ENCODE measurements at places on chromosomes 3 and 15. TPM values are rescaled to one million over a fixed set of nuclear protein-coding genes. Genes with fewer than 3 reads are reported as not detected.

DNA sequence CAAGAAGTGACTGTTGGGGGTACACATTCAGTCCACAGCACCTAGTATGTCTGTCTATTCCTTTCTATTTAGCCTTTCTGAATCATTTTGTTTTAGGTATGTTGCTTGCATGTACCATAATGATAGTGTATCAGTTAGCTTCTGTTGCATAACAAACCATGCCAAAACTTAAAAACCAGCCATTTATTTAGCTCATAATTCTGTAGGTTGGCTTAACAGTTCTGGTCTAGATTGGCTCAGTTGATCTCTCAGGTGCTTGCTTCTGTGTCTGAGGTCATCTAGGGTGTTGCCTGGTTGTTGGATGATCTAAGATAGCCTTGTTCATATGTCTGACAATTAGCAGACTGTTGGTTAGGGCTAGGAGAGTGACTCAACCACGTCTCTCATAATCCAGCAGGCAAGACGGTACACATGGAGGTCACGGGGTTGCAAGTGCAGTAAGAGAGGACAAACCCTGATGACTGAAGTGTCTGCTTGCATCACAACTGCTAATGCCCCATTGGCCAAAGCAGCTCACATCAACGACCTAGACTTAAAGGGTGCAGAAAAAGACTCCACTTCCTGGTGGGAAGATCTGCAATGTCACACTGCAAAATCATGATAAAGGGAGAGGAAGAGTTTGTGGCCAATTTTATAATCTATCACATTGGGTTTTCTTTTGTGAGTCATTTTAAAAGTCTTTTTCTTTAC is 6.8 kb upstream of the PDCD6IP start:
- DNase-seq = no peak

Gene UBL7
- 71.5 TPM for total RNA-seq

Gene PCSK6
- total RNA-seq = 3.3 TPM

Gene ACTRT3
- total RNA-seq = 5.9 TPM

DNA sequence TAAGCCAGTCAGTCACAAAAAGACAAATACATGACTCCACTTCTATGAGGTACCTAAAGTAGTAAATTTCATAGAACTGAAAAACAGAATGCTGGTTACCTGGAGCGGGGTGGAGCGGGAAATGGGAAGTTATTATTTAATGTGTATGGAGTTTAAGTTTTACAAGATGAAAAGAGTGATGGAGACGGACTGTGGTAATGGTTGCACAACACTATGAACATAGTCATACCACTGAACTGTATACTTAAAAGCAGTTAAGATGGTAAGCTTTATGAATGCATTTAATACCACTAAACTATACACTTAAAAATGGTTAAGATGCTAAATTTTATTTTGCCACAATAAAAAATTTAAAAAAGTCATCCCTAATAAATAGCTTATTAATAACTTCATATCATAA is 23.2 kb downstream of the SFMBT1 start:
- DNase-seq = no peak

- DNase-seq = no peak
These were observed 16.8 kb downstream of the HDAC11 start for GRCh38 chr3:13496879-13497278.

Gene B4GALT4
- total RNA-seq = 56.5 TPM

DNA sequence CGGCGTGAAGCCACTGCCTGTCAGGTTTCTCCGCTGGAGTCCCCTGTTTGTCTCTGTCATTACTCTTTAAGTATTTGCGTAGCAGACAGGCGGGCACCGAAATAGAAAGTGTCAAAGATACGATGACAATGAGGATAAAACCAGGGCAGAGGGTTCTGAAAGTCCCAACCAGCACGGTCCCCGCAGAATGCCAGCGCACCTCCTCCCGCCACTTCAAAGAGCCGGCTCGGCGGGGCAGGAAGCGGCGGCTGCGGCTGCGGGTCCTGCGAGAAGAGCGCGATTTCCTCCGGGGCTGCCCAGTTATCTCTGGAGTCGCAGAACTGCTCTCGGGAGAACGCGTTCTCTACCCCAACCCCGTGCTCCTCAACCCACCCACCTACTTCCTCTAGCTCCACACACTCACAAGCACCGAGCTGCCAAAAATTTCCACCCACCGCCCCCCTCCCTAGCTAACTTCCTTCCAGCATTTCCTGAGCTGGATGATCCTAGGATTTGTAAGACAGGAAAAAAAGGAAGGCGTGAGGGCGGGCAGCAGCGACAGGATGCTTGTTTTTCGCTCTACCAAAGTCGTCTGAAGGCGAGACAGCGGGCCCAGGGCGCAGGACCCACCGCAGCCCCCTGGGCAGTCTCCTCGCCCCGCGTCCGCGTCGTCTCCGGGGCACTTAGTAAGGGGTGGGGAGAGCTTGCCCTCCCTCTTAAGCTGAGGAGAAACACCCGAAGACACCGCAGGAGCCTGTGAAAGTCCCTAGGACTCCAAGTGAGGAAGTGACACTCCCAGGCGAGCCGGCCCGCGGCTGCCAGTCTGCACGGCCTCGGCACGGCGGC is at the start of gene ARHGAP31:
ARHGAP31 (plus strand) TSS at position 513 of the 825 bp plus-strand sequence. CDS start 522 bp downstream, outside the sequence.
- DNase-seq = no peak

Gene USP50
- total RNA-seq = not detected

- DNase-seq = no peak
These were observed 54.0 kb downstream of the PLS1 start for GRCh38 chr3:142650001-142650693.

DNA sequence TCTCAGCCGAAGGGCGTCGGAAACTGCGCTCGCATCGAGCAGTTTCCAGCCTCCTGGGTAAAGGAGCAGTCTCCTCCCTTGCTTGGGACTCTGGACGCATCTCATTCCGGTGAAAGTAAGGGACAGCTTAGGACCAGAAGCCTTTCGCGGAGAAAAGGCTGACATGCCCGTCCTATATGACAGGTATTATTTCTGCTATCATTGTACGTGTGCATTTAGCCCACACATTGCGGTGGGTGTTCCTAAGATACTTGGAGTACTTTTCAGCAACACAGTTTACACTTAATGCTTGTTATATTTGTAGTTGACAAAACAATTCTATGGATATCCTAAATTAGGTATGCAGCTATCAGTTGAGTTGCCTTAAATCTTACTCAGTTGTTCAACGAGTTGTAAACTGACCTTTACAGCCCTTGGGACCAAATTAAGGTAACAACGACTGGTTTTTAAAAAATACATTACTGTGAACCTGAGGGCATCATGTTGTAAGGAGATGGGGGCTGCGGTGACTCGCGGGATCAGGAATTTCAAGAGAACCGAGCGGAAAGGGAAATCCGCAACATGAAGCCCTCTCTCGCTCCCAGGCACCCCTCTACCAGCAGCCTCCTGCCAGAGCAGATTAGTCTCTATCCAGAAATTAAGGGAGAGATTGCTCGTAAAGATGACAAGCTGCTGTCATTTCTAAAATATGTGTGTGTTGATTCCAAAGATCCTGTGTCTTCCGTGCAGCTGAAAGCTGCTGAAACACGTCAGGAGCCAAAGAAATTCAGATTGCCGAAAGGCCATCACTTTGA is 632 bp upstream of the COPS2 start:
- DNase-seq = no peak

- no peak for DNase-seq
These were observed 36.0 kb upstream of the LRIG1 start for GRCh38 chr3:66536791-66537190.

GRCh38 chr3:23675010-23675409 is 130.7 kb upstream of the UBE2E1 start:
- no peak for DNase-seq

- DNase-seq = no peak
These were observed 4.5 kb upstream of the GATA2 start for GRCh38 chr3:128497305-128498126.

DNA sequence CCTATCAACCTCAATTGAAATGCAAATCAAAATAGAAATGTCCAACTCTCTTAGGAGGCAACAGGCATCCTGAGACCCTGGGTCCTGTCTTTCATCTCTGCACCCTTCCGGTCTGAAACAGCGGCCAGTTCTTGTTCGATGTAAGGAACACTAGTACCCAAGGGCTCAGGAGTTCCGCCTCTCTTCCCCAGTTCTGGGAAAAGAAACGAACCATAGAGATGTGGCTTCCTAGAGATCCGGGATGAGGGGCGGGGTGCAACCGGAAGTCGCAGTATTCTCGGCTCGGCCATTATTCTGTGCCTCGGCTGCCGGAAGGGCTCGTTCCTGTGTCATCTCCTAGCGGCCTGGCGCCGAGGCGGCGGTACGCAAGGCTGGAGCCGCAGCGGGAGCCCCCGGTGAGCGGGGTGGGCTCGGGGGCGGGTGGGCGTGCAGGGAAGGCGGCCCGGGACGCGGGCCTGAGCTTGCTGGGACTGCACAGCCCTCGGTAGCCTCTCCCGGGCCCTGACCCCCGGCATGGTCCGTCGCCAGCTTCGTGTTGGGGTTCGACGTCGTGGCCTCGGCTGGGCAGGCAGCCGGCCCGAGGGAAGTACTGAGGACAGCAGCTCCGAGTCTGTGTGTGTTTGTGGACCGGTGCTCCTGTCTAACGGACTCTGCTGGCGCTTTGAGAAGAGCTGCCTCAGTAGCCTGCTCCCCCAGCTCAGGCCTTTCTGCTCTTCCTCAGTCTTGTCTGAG is at the start of gene ZNF197:
ZNF197 (plus strand) TSS at position 288 of the 732 bp plus-strand sequence. CDS start 4,119 bp downstream, outside the sequence.
- peak; percentile 74 for DNase-seq

- no peak for DNase-seq
These were observed 48.0 kb downstream of the CTNNB1 start for GRCh38 chr3:41247055-41248004.

- DNase-seq = no peak
These were observed 229.8 kb downstream of the SNRPN start for GRCh38 chr15:25184356-25185155.

DNA sequence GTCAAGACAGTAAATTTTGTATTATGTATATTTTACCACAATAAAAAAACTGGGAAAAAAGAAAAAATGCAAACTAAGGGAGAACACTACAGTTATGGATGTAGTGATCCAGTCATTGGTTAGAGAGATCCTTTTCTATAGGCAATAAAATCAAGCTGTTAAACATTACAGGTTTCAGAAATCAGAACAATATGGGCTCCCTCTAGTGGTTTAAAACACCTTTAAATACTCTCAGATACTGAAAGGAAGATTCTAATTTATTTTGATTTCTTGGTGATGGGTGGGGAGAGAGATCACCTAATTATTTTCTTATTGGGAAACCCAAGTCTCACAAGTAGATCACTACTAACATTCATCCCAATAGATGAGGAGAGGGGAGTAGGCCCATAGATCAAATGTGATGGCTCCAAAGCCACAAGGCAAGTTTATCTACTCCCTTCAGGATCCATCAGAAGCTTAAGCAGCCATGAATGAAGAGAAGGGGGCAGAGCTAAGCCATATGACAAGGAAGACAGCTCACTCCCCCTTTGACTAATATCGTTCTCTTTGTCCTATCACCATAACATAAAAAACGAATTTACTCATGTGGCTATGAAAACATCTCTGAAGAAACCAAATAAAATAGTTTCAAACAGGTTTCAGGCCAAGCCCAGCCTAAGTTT is 118.6 kb downstream of the ANO10 start:
- DNase-seq = no peak

GRCh38 chr3:118199044-118199443 is 835.6 kb downstream of the IGSF11 start:
- DNase-seq = no peak

DNA sequence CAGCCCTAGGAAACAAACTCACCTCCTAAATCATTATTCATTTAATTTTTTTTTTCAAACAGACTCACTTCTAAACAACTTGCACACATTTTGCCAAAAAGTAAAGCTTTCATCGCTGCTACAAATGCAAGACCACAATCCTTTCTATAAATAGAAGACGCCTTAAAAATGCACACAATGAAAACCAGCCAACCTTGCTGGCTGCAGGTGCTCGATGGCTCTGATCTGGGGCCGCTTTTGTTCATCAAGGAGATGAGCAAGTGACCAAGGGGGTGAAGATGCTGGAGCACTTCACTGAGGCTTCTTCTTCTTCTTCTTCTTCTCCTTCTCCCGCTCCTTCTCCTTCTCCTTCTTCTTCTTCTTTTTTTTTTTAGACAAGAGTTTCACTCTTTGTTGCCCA is 12.7 kb upstream of the SLC6A6 start:
- no peak for DNase-seq

Gene LNP1
- total RNA-seq = 8.7 TPM

DNA sequence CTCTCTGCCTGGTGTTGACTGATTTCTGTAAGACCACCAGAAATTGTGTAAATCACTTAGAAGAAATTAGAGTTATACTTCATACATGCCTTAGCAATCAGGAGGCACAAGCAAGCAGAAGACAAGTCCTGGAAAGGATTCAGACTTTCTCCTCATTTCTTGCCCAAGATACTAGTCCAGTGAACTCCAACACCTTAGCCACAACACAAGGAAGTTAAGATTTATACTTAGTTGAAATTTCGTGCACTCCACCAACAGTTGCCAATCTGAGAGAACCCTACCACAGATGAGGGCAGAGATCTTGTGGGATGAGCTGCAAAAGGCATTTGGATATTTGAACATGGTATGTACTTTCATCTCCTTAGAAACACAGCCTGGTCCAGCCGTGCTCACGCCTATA is 2.3 kb downstream of the P3H2 start:
- no peak for DNase-seq

Gene CELSR3
- 26.7 TPM for total RNA-seq

Gene SEMA5B
- total RNA-seq = 19.9 TPM

- DNase-seq = no peak
These were observed 261.4 kb downstream of the FHIT start for GRCh38 chr3:60989626-60990441.

Gene ANKRD34C
- not detected for total RNA-seq

Gene TMEM212
- not detected for total RNA-seq

Gene PIK3CA
- total RNA-seq = 14.1 TPM

Gene TMC3
- total RNA-seq = not detected

GRCh38 chr3:58899159-58899952 is 150.5 kb downstream of the CFAP20DC start:
- peak; percentile 41 for DNase-seq

- DNase-seq = no peak
These were observed 903.2 kb downstream of the MCTP2 start for GRCh38 chr15:95134431-95135110.

Gene RYR3
- 3.4 TPM for total RNA-seq

Gene IL17RB
- 7.0 TPM for total RNA-seq

Gene GABRA5
- 15.0 TPM for total RNA-seq

DNA sequence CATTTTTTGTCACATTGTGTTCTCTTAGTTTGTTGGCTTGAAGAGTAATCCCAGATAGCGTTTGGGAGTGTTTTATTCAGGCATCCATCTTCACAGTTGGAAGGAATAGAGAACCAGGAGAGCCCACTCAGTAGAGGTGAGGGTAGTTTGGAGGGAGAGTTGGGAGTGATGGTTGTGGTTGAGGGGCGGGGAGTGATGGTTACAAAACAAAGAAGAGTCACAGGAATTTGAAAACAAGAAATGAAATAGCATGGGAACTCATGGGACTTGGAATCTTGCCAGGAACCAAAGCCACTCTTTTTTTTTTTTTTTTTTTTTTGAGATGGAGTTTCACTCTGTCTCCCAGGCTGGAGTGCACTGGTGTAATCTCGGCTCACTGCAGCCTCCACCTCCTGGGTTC is 36.3 kb downstream of the DUT start:
- no peak for DNase-seq

GRCh38 chr15:75891895-75892294 is 11.8 kb upstream of the FBXO22 start:
- DNase-seq = no peak

DNA sequence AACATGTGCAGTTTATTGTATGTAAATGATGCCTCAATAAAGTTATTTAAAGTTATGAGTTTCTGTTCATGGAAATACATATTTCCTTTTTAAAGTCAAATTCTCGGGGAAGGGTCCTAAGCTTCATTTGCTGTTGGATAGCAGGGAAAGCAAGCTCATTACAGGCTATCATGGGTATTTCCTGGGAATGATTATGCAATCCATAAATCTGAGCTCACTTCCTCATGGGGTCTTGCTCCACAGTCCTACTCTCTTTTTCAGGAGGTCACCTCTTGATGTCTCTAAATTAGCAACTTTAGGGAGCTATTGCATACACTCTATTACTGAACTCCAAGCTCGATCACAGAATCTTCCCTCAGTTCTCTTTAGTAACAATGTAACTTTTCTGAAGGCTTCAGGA is 69.9 kb upstream of the TP63 start:
- DNase-seq = no peak

Measured in H1 (cell line).